ENCODE measurements at places on chromosomes 1 and 21. TPM values are rescaled to one million over a fixed set of nuclear protein-coding genes. Genes with fewer than 3 reads are reported as not detected.

Gene CFHR5
- total RNA-seq = not detected

Gene TNFRSF4
- 0.62 TPM for total RNA-seq

Gene OR2G3
- total RNA-seq = not detected

Gene UTS2
- not detected for total RNA-seq

Gene DAB1
- 0.05 TPM for total RNA-seq

Gene TSTD1
- total RNA-seq = 20.1 TPM

Gene TNFRSF14
- total RNA-seq = 20.1 TPM

Gene HMGCL
- 30.8 TPM for total RNA-seq

Gene RBBP5
- total RNA-seq = 22.2 TPM

Gene NR1I3
- not detected for total RNA-seq

Gene RASSF5
- total RNA-seq = 1.6 TPM

Gene ADORA1
- 8.5 TPM for total RNA-seq

Gene GREM2
- total RNA-seq = not detected

Gene DPYD
- 2.0 TPM for total RNA-seq

Gene GJB5
- not detected for total RNA-seq

Gene TMPRSS2
- total RNA-seq = 111 TPM

Gene ST6GALNAC5
- total RNA-seq = not detected

Gene SLC2A5
- 0.26 TPM for total RNA-seq

Gene GPX7
- total RNA-seq = 11.2 TPM

Gene PFDN2
- 98.6 TPM for total RNA-seq

Gene CD247
- 0.44 TPM for total RNA-seq

Gene CCDC190
- not detected for total RNA-seq

Gene DCDC2B
- not detected for total RNA-seq

Gene CLCNKB
- not detected for total RNA-seq

Gene LRRC7
- not detected for total RNA-seq

Gene OR2T2
- total RNA-seq = not detected

Gene LINGO4
- total RNA-seq = not detected

Gene CLCA1
- 0.08 TPM for total RNA-seq

Gene OR10T2
- not detected for total RNA-seq

Gene VHLL
- 0.28 TPM for total RNA-seq

Gene NGF
- total RNA-seq = not detected
